ENCODE measurements at places on chromosomes 12 and 14.
A peak's percentile ranks its signal among the peaks of the same experiment; 100 is the strongest.

GRCh38 chr12:57243521-57244311, 7.3 kb downstream of the STAC3 start:
- DNase-seq = peak; percentile 85

DNA sequence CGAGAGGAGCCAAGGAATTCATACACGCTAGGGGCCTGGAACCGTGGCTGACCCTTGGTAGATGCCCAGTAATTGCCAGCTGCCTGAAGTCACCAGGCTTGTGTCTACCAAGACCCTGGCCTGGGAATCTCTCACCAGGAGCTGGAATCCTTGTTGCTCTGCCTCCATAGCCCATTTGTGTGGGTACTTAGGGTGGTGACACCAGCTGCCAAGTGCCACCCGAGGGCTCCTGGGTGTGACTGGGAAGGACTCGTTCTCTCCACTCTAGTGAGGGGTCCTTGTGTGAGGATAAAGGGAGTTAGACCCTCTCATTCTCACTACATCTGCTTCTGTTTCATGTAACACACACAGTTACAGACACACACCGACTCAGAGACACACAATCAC, 17.9 kb downstream of the SERPINA1 start:
- no peak for DNase-seq

GRCh38 chr12:131608740-131609690, 101.9 kb upstream of the SFSWAP start:
- DNase-seq = peak; percentile 66

DNA sequence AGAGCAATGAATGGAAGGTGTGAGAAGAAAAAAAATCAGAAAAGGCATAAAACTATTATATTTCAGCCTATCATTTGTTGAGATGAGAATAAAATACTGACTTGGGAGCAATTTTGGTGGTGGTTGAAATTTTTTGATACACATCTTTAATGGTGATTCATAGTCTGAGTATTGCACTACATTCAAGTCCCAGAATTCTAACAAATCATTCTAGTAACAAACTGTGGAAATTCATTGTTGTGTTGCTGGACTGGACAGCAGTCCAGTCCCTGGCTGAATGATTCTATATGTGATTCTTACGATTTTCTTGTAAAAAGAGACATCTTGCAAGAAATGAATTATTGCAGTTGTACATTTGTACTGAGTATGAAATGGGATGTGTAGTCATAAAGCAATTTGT, 268.6 kb downstream of the TRHDE start:
- no peak for DNase-seq

- DNase-seq = no peak
Observed at GRCh38 chr14:94376108-94376975, 12.1 kb downstream of the SERPINA1 start.

DNA sequence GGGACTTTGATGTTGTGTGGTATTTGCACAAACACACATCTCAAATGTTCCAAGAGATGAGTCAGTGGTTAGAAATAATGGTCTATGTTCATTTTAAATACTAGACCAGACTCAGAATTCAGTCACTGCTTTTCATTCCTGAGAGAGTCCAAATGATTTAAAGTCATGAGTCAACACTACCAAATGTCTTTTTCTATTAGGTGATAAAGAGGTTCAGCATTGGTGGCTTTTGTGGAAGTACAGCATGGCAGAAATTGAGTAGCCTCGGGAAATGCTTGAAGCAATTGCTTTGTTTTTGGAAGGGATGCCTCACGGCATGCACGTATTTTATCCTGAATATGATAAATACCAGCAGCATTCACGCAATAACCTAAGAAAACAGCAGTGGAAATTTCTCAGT, 115.7 kb downstream of the DIO2 start:
- DNase-seq = peak; percentile 6

- no peak for DNase-seq
Observed at GRCh38 chr14:94181835-94182234, 7.7 kb downstream of the PPP4R4 start.

- no peak for DNase-seq
Observed at GRCh38 chr14:31605702-31606101, 44.5 kb downstream of the NUBPL start.

DNA sequence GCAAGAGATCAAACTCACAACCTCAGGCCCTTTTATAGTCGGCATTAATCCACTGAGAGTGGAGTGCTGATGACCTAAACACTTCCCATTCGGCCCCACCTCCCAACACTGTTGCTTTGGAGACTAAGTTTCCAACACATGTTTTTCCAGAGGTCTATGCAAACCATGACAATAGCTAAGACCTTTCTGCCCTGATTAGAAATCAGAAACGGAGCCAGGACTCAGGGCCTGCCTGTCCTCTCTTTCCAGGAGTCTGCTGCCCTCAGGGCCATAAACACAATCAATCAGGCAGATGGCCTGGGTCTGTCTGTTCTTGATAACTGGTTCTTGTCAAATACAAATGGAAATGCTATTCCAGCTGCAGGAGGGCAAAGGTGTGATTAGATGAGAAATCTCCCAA, 97.2 kb upstream of the PSMC1 start:
- DNase-seq = no peak

GRCh38 chr14:66508846-66509621, 1.1 kb downstream of the GPHN start:
- peak; percentile 33 for DNase-seq

- DNase-seq = no peak
Observed at GRCh38 chr14:72986857-72987256, 40.0 kb downstream of the ZFYVE1 start.

DNA sequence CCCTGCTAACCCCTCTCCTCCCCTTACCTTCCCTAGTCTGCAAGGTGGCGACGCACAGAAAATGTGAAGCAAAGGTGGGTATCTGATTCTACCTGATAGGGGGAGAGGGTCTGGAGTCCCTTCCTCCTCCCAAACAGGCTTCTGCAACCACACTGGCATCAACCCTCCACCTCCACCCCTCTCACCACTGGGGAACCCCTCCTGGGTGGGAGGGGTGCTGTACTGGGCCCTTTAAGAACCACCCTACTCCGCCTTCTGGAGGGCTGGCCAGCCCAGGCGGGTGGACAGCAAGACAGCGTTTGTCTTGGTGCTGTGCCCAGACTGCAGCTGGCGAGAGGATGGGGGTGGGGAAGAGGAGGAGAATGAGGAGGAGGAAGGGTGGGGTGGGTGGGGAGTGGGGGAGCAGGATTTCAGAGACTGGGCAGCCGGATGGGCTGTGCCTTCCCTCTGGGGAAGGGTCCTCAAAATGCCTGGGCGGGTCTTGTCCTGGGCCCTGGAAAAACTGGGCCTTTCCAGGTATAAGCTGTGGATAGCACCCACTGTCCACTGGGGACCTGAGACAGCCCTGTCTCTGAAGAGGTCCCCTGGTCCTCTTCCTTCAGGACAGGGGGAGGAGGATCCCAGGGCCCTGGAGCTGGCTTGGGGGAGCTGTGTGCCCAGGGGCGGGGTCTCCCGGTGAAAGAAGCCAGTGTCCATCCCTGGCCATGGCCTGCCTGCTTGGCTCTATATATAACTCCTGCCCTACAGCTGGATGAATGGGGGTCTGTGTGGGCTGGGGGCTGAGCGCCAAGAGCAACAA, 2.8 kb downstream of the TNS2 start:
- peak; percentile 82 for DNase-seq

DNA sequence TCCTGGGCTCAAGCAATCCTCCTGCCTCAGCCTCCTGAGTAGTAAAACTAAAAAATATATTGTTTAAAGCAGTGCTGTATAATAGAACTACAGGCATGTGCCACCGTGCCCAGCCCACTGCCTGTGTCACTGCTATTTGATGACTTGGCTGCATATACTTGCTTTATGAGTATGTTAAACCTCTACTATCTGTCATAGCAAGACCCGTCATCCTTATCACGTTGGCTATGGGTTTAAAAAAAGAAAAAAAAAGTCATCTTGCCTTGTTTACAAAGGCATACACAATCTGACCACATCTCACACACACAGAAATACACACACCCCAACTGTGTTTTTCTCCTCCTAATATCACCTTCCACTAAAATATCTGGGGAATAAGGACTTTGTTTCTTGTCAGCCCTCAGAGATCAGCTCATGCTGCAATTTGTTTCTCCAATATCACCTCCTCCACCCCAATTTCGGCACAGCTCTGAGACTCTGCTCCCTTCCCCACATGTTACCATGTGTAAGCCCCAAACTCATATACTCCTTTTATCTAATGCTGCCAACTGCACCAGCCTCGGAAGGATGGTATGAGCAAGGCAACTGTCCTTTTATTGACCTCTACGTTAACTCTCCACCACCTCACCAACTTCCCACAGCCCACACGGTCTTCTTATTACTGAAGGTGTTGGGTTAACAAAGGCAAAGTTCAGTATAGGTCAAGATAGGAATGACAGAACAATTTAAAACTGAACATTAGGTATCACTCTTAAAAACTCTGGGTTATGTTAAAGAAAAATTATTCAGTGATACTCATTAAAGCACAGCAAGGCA, 802 bp upstream of the TMPRSS12 start:
- no peak for DNase-seq

DNA sequence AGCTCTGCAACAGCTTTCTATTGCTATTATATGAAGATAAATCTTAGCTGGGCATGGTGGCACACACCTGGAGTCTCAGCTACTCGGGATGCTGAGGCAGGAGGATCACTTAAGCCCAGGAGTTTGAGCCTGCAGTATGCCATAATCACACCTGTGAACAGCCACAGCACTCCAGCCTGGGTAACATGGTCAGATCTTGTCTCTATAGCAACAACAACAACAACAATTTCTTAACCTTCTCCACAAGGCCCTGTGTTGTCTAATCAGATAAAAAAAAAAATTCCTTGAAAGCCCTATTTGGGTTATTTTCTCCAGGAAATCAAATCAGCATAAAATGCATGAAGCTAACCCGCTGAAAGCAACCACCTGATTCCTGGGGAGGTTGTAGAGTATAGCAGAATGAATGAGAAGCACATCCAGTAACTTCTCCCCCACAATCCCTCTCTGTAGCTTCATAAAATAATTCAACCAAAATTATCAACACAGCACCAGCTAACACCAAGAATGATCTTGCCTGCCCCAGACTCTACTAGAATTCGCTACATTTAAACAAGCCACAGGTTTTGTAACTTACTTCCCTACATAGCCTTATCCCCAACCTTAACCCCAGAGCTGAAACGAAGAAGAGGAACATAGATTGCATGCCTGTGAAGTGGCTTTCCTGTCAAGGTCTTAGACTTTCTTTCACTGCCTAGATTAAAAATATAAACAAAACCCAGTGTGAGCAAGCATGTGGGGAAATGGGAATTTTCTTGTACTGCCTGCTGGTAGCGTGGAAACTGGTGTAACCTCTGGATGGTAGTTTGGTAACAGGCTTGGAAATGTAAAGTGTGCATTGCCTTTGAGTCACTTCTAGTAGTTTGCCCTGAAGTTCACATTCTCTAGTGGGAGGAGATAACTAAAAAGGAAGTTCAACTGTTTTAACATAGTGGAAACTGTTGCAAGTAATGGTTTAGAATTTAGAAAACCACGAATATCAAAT, 6.0 kb upstream of the STK38L start:
- DNase-seq = no peak

DNA sequence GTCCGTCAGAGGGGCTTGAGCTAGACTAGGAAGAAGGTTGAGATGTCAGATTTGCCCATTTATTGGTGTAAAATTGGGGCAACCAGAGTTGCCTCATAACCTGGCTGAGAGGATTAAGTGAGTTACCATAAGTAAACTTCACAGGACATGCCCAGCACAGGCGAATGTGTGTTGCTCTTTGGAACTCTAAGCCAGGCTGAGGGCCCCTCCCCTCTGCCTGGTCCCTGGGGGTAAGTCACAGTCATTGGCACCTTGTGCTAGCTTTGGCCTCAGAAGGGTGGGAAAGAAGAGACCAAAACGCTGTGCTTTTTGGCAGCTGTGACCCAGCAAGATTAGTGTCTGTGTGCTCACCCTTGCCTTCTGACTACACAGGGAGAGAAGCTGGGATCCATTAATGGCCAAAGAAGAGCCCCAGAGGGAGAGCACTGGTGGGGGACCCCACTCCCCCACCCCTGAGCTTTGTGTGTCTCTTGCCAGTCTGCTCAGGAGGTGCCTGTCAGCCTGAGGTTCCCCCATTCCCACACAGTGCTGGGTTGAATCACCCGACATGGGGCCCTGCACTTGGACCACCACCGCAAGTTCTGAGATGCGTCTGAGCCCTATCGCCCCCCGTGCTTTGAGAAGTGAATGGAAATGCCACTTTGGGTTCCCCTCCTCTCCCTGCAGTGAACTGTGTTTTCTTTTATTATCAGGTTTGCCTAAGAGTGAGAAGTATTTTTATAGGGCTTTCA, 74.1 kb downstream of the CACNA1C start:
- DNase-seq = no peak

DNA sequence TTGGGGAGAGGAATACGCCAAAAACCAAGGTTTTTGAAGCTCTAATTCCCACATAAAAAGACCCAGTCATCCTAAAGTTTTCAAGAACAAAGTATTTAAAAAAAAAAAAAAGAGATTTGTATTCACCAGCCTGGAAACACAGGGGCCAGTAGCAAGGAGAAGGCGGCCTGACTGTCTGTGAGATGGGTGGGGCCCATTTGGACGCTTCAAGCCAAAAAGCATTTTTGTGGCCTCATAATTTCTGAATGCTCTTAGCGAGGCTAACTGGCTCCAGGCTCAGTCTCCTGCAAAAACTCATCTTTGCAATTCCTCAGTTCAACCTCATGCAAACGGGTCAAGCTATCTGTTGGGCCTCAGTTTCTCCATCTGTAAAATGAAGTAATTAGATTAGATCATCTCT, 514.1 kb downstream of the MED13L start:
- no peak for DNase-seq

- DNase-seq = peak; percentile 54
Observed at GRCh38 chr12:47838286-47838931, 18.7 kb upstream of the HDAC7 start.

DNA sequence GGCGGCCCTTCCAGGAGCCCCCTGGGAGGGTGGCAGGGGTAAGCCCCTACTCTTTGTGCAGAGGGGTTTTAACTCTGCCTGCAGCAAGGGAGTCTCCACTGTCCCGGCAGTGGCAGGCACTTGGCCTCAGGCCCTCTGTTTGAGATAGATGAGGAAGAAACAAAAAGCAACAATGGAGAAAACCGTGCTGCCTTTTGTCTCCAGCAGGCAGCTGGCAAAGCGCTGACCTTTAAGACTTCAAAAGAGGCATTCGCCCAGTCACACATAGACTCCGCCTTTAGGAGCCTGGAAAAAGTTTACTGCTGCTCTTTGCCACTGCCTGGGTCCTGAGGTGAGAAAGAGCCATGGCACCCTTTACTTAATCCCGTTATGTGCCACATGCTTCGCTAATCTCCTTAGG, 158.2 kb upstream of the NTF3 start:
- DNase-seq = no peak
